ENCODE measurements at places on chromosomes 11 and 22.

GRCh38 chr11:30740091-30740490, 153.9 kb upstream of the MPPED2 start:
- DNase-seq, result no peak

- DNase-seq, result no peak
Measured at GRCh38 chr11:75820645-75821044, 5.6 kb downstream of the UVRAG start.

- DNase-seq, result no peak
Measured at GRCh38 chr11:134074766-134075165, 5.9 kb downstream of the JAM3 start.

GRCh38 chr11:94857337-94857736, 89.2 kb downstream of the AMOTL1 start:
- no peak for DNase-seq

DNA sequence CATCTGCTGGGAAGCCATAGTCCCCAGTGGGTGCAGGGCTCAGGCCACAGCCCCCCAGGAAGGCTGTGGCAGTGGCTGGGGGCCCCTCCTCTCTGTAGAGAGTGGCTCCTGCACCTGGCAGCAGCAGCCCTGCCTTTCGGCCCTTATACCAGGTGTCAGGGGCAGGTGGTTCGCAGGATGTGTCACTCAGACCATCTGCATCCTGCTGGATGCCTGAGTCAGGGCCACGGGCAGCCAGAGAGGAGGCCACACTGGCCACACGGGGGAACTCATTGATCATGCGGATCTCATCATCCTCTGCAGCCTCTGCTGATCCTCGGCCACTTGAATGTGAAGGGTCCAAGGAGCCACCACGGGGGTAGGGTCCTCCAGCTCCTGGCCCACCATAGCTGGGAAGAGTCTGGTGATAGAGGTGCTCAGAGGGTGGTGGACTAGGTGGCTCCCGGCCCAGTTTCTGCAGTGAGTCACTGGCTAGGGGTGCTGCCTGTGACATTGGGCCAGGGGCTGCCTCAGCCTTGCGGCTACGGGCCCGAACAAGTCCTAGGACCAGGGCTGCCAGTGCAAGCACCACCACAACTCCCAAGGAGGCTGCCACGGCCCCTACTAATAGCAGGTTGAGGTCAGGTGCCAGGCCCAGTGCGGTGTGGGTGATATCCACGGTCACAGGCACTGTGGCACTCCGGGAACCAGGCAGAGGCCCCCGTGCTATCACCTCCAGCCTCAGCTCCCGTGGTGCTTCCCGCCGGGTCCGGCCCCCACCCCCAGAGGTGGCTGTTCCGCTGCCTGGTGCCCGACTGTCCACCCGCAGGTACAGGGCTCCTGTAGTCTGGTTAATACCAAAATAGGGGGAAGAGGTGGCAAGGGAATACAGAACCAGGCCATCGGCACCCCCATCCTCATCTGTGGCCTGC, 3.3 kb upstream of the TPP1 start:
- no peak for DNase-seq

DNA sequence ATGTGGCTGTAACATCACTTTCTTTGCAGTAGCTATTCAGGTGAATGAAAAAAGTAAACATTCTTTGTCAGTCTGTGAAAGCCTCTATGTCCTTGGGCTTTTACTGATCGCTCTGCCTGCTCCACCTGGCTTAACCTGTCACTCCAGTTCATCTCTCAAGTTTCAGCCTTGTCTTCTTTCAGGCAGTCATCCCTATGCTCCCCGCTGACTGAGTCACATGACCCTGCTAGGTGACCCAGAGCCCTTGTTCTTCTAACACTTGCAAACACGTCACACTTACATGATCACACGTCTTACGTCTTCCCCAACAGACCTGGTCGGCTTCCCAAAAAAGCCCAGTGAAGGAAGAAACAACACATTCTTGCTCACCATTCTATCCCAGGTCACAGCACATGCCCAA, 499.3 kb upstream of the TENM4 start:
- no peak for DNase-seq

- DNase-seq, result no peak
Measured at GRCh38 chr11:70735976-70736375, 337.6 kb downstream of the CTTN start.

- no peak for DNase-seq
Measured at GRCh38 chr22:38228873-38229740, 27.3 kb downstream of the MAFF start.

GRCh38 chr11:44524751-44525201, 40.7 kb upstream of the CD82 start:
- no peak for DNase-seq

DNA sequence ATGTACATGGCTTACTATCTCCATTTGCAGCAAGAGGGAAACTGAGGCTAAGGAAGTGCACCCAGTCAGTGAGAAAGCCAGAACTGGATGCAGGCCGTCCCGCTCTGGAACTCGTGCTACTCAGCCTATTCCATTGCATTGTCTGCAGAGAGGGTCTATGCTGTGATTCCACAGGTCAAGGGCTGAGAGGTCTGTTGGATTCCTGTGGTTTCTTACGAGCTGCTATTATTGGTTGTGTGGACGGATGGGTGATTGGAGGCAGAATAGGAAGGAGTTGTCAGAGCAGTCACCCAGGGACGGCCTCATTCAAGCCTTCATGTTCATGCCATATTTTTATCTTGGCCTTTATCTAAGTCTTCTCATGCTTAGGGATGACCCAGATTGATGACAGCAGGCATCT, 33.4 kb downstream of the SCGB1A1 start:
- DNase-seq, result no peak

DNA sequence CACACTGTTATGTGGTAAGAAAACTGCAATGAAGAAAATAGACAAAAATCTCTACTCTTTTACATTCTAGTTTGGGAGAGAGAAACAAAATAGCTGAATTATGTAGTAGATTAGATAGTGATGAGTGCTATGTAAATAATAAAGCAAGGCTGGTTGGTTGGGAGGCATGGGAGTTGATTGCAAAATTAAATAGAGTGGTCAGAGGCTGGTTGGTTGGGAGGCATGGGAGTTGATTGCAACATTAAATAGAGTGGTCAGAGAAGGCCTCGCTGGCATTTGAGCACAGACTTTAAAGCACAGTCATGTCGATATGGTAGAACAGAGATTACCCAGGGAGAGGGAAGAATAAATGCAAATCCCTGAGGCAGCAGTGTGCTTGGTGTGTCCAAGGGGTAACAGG, 22.4 kb downstream of the SIK2 start:
- no peak for DNase-seq

DNA sequence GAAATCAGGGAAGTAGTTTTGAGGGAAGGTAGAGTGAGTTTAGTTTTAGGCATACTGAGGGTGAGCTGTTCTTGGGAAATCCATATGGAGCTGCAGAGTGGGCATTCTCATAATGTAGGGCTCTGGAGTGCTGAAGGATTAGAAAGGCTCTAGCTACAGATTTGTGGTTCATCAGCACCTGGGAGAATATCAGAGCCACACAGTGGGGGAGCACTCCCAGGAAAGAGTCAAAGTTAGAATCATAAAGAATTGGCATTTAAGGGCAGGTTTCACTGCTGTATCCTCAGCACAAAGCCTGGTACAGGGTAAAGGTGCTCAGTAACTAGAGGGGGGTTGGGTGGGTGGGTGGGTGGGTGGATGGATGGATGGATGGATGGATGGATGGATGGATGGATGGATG, 52.5 kb downstream of the SLN start:
- no peak for DNase-seq

GRCh38 chr11:85170184-85170583, 457.0 kb downstream of the DLG2 start:
- DNase-seq, result no peak

DNA sequence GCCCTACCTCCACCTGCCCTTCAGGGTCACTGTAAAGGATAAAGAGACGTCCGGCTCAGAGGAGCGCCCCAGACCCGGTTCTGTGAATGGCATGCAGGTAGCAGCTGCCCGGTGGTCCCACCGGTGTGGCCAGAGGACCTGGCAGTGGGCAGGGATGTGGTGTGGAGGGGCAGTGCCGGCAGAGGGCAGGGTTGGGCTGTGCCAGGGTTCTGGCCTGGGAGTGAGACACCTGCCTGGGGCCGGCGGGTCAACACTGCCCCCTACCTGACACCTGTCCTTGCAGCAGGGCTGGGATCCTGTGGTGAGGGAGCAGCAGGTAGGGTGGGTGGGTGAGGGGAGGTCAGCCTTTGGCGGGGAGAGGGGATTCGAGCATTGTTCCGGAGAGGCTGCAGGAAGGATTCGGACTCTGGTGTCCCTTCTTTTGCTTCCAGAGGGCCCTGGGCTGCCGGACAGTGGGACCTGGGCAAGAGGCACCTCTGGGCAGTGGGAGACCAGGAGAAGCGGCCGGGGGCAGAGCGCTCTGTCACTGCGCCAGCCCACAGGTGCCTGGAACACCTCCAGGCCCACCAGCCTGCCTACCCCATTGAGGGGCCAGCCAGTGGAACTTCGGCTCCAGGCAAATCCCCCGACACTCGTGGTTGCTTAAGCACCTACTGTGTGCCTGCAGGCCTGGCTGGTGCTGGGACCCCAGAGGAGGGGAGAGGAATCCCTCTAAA, 1.6 kb upstream of the PHLDA2 start:
- DNase-seq, result no peak

DNA sequence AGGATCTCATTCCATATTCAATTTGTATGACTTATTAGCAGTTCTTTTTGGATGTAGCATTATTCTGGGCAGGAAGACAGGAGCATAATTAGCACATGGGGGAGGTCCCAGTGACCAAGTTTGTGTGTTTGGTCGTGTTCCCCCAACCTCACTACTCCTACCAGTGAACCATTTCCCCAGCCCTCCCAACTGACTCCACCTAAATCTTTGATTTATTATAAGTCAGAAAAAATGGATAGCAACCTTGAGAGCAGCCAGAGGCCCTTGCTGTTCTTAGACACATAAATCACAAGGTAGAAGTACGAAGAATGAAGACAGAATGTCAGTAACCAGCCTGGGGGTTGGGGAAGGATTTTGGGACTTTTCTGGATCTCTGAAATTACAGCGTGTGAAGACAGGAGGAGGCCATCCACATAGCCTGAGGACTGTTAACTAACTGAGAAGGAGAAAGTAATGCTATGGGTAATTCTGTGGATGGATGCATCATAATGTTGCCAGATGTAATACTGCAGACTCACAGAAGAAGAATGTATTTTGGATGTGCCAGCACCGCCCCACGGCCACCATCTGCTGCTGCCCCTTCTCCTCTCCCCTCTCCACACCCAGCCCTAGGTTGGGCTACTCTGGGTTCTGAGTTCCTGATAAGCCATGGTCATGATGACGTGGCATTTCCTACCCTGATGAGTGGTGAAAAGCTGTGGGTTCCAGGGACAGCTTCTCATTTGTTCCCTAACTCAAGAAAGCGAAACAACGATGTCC, 124.3 kb upstream of the TTC12 start:
- DNase-seq, result no peak

- DNase-seq, result no peak
Measured at GRCh38 chr22:36351921-36352802, 35.6 kb downstream of the MYH9 start.

GRCh38 chr11:127895776-127896175, 691.6 kb downstream of the ETS1 start:
- DNase-seq, result no peak

GRCh38 chr22:36771356-36772063, 4.4 kb downstream of the IFT27 start:
- DNase-seq, result no peak

DNA sequence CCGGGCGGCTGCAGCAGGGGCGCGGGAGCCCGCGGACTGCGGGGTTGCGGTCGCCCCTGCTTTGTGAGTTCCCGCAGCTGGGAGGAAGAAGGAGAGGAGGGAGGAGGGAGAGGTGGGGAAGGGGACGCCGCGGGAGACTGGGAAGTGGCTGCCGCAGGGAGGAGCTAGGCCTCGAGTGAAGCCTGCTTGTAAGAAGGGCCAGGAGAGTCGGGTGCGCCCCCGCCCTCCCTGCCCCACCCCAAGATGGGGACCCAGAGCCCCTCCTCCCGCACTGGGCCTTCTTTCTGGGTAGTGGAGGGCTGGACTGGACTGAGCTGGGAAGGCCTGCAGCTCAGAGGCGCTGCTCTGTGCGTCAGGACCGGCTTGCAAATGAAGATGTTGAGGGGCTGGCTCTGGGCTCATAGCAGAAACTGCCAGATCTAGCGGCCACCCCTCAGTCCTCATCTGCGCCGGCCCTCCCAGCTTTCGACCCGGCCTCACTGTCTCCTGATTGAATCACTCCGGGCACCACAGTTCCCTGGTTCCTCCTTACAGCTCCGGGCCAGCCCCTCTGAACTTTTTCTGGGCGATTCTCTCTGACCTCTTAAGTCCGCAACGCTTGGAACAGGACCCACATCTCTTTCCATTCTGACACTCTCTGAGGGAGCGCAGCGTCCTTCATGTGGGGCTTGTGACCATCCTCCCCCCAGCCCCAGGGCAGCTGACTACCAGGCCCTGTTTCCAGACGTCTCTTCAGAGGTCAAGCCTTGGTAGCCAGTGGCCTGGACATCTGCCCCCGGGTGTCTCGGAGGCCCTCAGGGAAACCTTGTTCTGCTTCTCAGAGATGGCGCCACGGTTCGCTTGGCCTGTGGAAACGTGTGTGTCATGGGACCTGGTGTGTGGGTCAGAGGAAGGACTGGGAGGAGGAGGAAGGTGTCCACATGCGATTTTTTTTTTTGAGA, 21.9 kb downstream of the SERPINH1 start:
- DNase-seq, result peak; percentile 23

DNA sequence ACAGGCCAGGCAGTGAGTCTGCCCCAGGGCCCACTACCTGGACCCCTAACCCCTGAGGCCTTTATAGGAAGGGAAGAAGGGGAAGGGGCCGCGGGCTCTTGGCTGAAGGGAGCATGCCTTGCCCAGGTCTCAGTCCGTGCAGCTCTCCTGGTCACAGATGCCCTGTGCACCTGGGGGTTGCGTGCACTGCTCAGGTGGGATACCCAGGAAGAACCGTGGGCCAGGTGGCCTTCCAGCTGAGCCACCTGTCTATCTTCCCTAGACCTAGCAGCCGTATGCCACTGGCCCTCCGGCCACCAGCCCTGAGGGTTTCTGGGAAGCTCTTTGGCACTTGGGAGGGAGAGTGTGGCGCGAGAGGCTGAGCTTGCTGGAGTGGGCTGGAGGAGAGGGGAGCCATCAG, 1178.6 kb downstream of the BRD1 start:
- DNase-seq, result no peak

GRCh38 chr22:39946503-39947219, 13.5 kb upstream of the TMA7B start:
- DNase-seq, result no peak

DNA sequence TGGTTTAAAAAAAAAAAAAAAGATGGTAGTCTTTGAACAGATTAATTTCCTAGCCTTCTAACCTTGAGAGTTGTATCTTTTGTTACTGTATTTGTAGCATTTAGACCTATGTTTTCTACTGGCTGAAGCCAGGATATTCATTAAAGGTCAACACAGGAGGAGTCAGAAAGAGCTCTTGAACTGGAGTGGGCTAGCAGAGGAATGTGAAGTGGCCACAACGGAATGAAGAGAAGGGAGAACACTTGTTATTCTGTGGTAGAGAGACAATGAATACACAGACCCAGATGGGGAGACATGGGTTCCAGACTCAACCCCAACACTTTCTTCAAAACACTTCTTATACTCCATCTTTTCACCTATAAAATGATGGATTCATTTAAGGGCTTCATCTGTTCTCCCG, 88.1 kb downstream of the RELT start:
- no peak for DNase-seq

All from cerebellar nuclear complex (tissue), 1 donor.